Stimulated activated CD4-positive, alpha-beta T cell treated with anti-CD3 and anti-CD28 coated beads, Interleukin-4, amount 100 ng/mL, for 1 hour (primary cell): ENCODE measurements at places on chromosomes 4 and X.

DNA sequence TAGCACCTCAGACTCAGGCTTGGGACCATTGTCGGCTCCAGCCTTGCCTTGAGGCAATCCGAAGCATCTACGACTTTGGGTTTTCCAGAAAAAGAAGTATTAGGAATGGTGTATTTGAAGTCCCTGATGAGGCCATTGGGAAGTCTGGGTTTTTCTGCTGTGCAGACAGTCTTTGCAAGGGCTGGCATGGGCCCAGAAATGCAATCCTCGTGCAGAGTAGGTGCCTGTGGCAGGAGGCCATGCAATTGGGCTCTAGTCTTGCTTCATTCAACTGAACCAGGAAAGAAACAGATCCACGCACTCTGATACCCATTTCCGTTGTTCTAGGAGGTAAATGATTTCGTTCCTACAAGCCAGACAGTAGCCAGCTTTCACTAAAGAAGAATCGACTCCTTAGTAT is 12.4 kb downstream of the ZFP92 start:
- no peak for DNase-seq

DNA sequence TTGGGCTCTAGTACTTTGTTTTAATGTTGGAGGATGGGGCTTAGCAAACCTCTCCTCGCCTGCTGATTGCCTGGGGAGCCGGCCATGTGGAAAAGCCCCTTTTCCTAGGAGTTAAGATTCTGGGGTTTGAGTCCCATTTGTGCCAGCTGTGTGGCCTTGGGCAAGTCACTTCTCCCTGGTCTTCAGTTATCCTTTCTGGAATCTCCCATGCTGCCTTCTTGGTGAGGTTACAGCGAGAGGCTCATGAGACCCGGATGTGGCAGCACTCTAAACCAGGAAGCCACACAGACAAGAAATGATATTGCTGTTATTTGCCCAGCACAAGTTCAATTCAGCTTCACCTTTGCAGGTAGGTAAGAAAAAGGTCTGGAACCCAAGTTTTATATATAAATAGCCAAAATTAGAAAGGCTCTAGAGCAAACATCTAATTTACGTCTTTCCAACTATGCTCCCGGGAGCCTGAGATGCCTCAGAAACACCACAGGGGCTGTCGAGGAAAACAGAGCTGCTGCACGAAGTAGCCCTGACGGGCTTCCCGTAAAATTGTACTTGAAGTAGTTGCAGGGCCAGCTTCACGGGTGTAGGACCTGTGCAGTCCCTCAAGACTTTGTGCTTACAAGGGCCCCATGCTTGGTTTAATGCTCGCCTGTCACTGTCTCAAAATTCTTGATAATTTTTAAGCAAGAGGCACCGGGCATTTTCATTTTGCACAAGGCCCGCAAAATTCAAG is 8.3 kb upstream of the SASH3 start:
- DNase-seq, result no peak

DNA sequence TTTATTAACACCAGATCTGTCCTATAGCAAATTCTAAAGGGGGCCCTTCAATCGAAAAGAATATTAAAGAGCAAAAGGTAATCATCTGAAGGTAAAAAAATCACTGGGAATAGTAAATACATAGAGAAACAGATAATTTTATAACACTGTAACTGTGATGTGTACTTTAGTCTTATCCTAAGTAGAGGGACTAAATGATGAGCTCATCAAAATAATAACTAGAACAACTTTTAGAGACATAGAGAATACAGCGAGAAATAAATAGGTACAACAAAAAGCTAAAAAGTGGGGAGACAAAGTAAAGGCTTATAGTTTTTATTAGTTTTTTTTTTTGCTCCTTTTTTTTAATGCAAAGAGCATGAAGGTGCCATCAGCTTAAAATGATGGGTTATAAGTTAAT is 17.3 kb upstream of the CT83 start:
- no peak for DNase-seq

GRCh38 chr4:83171436-83172039 is 57.0 kb upstream of the PLAC8 start:
- no peak for DNase-seq

- DNase-seq, result no peak
Measured at GRCh38 chrX:9538544-9539045, 73.7 kb downstream of the TBL1X start.

- no peak for DNase-seq
Measured at GRCh38 chrX:51804741-51805140, 61.5 kb downstream of the GSPT2 start.

DNA sequence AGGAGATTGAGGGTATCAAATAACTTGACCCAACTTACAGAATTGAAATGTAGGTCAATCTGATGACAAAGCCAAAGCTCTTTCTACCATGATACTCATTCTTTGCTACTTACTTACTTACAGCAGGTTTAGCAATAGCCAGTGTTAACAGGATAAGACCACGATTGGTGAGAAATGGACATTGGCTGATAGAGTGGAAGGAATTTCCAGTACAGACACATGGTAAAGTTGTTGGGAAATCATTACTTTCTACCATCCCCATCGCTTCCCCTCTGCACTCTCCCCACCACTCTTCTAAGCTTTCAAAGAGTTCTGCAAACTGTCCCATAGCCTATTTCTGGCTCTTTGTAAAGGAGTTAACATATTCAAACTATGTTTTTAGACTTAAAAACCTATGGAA is 119.7 kb downstream of the CHRNA9 start:
- no peak for DNase-seq

DNA sequence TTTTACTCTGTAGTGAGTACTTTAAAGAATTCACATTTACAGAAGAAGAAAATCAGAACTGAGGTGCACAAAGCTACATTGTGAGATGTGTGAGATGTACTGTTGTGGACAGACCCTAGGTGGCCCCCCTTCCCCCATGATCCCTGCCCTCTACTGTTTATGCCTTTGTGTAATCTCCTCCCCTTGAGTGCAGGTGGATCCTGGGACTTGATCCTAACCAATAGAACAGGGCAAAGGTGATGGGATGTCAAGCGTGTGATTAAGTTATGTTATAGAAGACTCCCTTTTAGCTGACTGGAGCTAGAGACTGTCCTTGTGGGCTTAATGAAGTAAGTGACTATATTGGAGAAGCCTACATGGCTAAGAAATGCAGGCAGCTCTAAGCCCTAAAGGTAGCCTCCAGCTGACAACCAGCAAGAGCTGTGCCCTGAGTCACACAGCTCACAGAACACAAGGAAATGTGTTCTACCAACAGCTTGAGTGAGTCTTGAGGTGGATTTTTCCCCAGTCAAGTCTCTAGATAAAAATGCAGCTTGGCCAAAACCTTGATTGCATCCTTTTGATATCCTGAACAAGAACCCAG is 225.2 kb upstream of the LEF1 start:
- DNase-seq, result no peak

GRCh38 chr4:152467101-152467500 is 68.8 kb downstream of the FBXW7 start:
- no peak for DNase-seq

GRCh38 chr4:56426273-56426672 is 9.1 kb downstream of the PPAT start:
- no peak for DNase-seq

DNA sequence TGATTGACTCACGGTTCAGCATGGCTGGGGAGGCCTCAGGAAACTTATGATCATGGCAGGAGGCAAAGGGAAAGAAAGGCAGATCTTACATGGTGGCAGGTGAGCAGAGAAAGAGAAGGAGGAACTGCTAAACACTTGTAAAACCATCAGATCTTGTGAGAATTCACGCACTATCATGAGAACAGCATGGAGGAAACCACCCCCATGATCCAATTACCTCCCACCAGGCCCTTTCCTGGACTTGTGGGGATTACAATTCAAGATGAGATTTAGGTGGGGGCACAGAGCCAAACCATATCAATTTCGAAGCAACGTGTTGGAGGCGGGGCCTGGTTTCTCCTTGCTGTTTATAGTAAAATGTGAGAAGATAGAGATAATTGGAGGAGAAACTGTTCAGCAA is 167.4 kb downstream of the GABRB1 start:
- DNase-seq, result no peak

DNA sequence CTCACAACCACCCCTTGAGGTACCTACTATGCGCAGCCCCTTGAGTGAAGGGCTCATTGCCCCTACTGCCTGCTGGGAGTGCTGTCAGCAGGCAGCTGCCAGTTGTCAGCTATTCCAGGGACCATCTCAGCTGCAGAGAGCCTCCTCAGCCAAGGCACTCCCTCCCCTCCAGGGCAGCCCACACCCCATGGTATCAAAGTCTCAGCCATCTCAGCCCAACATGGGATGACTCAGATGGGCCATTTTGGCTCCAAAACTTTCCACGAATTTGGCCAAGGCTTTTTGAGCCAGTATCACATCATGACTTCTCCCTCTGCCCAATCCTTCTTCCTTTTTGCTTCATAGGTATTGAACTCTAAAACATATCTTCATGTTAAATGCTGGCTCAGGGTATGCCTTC is 61.4 kb upstream of the MAP3K15 start:
- no peak for DNase-seq

DNA sequence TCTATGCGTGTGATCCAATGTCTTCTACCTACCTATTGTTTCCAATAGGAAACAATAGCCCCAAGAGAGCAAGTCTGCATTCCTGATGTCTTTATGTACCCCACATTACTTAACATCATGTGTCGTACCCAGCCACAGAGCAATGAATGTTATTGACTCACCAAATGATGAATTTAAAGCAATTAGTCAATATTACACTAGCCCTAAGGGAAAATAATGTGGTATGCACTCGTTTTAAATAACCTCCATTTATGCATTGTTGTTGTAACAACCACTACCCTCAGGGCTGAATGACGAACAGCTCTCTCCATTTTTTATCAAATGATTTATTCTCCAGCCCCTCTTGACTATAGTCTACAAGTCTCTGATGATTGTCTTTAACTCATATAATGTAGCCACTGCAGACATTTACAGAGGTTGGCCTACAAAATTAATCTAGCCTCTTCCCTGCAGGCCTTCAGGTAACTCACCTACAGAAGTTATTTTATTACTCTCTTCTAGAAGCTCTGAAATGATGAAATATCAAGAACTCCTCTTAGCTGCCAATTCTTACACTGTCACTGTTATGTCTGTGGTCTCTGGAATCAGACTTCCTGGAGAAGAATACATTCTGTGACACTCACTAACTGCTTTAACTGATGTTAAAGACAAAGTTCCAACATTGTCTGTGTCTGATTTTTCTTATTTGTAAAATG is 601.7 kb upstream of the GRIA3 start:
- no peak for DNase-seq

- no peak for DNase-seq
Measured at GRCh38 chr4:1178300-1179088, 6.1 kb upstream of the SPON2 start.

- peak; percentile 48 for DNase-seq
Measured at GRCh38 chr4:53929955-53930798, 134.2 kb downstream of the CHIC2 start.

GRCh38 chr4:54940996-54941865 is 184.2 kb downstream of the KDR start:
- DNase-seq, result peak; percentile 47

- no peak for DNase-seq
Measured at GRCh38 chr4:83036991-83037665, 2.1 kb downstream of the COPS4 start.

DNA sequence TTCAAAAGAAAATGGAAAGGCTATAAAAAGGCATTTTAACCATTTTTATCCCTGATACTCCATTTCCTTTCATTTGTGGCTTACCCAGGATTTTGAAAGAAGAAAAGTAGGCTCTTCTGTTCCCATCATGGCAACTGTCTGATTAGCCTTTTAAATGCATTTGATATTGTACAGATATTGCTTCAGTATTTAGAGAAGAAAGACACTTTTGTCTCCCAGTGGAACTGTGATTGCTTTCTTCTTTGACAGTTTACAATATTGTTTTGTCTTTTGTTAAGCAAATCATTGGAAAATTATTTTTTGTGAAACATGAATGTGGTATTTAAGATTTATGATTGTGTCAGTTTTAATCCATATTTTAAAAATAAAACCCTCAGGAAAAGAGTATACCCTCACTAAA is 297.4 kb upstream of the TACR3 start:
- DNase-seq, result no peak
